ENCODE measurements at places on chromosomes 2 and 18.

DNA sequence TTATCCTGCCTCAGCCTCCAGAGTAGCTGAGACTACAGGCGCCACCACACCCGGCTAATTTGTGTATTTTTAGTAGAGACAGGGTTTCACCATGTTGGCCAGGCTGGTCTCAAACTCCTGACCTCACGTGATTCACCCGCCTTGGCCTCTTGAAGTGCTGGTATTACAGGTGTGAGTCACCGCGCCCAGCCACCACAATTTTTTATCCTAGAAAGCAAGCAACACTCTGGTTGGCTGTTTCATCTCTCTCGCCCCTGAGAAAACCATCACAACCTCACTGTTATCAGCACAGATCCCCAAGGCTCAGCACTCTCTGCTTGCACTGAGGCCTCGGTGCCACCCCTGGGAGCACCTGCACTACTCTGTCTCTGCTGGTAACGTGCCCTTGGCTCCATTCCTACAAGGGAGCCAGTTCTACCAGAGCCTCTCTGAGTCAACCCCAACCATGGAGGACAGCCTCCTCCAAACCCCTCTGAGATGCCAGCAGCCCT, 134.8 kb upstream of the AGAP1 start:
- DNase-seq = no peak

DNA sequence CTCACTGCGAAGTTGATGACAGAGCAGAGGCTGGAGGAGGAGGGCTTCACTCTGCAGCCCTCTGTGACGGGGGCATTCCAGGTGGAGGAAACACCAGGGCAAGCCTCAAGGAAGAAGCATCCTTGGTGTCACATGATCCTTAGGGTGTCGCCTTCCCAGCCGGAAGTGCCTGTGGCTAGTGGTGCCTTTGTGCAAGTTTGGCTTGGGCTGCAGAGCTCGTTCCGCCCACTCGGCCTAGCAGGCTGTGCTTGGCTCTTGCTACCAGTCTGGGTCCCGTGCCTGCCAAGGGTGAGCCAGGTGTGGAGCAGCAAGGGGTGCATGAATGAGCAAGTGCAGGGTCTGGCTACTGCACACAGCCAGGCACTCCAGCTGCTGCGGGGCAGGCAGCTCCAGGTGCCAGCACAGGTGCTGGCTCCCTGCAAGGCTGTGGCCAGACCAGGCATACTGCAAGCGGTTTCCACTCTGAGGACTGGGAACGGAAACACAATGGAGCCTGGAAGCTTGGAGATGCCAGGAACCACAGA, 325.3 kb upstream of the SMIM21 start:
- DNase-seq = no peak

DNA sequence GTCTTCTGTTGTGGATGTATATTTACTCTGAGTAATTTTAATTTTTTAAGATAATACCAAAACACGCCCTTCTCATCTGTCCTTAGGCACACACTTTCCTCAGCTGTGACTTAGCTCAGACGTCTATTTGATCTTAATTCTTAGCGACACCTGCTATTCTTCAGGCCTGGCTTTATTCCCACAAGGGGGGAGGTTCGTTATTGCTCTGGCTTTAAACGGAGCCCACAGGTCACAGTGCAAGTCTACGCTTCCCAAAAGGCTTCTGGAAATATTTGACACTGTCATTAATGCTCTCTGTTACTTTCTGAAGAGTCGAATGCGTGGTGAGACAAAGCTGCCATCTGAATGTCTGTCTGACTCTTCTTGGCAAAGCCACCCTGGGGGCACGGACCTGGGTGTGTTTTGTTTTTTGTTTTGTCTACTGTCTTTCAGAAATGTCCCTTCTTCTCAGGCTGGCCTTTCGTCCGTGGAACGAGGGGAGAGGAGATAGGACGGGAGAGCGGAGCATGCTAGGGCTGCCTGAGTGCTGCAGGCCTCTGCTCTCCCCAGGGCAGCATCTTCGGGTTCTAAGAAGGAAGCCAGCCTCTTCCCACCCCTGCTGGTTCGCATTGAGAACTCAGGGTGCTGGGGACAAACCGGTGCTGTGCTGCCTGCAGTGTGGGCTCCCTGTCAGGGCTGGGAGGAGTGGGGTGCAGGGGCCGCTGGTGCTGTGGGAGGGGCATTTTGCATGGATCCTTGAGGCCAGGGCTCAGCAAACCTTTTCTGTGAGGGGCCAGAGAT, 61.9 kb downstream of the ASAP2 start:
- no peak for DNase-seq

DNA sequence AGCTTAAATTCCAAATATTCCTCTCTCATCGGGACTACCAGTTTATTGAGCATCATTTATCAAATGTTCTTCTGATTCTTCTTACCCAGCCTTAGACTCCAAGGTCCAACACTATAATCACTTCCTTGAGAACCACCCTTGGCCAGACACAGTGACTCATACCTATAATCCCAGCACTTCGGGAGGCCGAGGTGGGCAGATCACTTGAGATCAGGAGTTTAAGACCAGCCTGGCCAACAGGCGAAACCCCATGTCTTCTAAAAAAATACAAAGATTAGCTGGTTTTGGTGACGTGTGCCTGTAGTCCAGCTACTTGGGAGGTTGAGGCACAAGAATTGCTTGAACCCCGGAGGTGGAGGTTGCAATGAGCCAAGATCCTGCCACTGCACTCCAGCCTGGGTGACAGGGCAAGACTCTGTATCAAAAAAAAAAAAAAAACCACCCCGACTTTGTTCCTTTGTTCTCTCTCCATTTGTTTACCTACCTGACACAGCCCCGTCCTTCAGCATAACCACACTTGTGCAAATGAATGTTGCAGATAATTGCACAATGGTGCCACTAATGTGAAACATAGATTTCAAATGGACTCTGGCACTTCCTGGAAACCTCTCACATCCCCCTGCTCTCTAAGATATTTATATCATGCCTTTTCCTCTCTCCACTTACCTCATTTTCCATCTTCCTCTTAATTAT, 38.9 kb upstream of the LPIN2 start:
- DNase-seq = no peak

DNA sequence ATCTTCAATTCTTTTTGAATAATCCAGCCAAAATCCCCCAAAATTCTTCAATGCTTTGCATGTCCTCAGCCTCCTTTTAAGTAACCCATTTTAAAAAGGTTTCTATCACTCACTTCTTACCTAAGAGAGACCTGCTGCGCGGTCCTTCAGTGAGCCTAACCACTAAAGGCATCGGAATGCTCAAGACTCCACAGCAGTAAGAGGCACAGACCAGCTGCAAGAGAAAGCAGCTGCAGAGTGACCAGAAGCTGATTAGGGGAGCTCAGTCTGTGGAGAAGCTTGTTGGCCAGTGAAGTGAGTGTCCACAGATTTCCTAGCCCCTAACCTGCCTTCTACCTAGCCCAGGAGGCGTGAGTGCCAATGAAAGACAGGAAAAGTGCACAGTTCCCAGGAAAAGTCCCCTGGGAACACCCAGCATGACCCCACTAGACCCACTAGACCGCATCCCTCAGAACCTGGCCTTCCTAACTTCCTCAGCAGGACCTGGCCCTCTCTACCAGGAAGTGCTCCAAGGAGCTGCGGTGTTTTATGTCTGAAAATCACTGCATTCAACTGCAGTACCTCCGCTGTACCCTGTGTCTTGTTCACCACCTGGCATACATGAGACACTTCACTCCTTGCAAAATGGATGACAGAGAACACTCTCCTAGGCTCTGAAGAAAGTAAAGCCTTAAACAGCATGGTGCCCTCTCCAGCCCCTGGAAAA, 10.1 kb downstream of the MBOAT2 start:
- DNase-seq = no peak

GRCh38 chr2:233375490-233376314, 21.4 kb downstream of the DGKD start:
- no peak for DNase-seq

DNA sequence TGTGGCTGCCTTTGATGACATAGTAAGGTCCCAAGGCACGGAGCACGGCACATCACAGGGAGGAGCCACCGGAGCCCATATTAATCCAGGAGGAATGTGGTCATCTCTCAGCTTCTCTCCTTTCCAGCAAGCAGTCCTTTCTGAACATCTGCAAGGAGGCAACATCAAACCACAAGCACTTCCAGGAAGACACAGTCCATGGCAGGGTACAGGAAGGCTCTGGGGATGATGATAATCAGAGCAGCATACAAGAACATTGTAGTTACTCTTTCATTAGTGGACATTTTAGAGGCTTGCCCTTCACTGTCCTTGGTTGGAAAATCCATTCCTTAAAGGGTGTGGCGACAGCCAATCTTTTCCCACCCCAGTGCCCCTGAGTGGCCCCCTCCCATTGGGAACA, 31.1 kb downstream of the YPEL5 start:
- no peak for DNase-seq

DNA sequence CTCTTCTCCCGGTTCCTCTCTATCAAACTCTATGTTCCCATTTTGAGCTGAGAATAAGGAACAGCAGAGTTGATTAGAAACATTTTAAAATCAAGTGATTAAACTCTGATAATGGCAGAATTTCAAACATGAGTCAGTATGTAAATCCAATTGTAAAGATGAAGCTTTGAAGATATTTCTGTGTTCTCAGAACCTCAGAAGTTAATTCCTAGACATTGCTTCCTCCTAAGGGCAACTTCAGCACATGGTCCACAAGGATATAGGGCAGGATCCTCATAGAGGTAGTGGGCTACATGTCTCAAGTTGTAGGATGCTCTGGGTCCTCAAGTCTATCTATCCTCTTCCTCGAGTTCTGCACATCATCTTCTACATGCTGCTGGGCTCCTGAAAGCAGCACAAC, 46.3 kb downstream of the QPCT start:
- no peak for DNase-seq

DNA sequence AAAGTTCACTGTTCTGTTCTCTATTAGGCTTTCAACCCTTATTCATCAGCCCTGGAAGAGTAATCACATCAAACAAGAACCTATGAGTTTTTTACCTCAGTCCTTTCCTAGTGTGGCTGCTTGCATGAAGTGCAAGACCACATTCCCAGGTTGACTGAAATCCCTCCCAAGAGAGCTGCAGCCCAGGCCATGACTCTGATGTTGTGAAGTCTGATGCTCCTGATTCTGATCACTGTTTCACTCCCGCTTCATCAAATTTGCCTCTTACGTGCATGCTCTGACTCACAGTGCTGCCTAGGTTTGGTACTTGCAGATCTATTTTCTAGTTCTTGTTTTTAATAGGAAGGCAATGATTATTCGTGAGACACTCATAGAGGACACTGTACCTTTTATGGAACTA, 58.2 kb upstream of the DSEL start:
- no peak for DNase-seq
